CD4-positive, alpha-beta T cell (primary cell): ENCODE measurements at places on chromosomes 2 and 18. TPM values are rescaled to one million over a fixed set of nuclear protein-coding genes. Genes with fewer than 3 reads are reported as not detected.

DNA sequence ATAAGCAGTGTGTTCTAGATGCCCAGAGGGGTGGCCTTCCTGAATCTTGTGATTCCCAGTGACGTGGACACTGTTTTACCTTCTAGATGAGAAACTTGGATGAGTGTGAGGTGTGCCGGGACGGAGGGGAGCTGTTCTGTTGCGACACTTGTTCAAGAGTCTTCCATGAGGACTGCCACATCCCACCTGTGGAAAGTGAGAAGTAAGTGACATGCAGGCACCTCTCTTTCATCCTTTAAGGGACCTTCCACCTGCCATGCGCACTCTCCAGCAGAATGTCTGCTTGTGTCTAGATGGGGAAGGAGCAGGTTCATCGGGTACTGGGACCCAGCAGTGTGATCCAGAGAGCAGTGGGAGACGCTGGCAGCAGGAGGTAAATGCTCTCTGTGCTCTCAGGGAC is 16.0 kb upstream of the SP100 start:
- H3K4me3 ChIP-seq = no peak overlapping the region
- no peaks in the 10 kb centered on the region for H3K4me1 ChIP-seq
- no peaks in the 10 kb centered on the region for H3K27me3 ChIP-seq
- no peak for DNase-seq
- H3K27ac ChIP-seq = no peak overlapping the region

- H3K36me3 ChIP-seq = peaks cover 4% of the 10 kb centered on the region
- no peak for DNase-seq
- H3K4me1 ChIP-seq = peaks cover 6% of the 10 kb centered on the region
Measured at GRCh38 chr2:31987454-31988220, 23.2 kb downstream of the MEMO1 start.

DNA sequence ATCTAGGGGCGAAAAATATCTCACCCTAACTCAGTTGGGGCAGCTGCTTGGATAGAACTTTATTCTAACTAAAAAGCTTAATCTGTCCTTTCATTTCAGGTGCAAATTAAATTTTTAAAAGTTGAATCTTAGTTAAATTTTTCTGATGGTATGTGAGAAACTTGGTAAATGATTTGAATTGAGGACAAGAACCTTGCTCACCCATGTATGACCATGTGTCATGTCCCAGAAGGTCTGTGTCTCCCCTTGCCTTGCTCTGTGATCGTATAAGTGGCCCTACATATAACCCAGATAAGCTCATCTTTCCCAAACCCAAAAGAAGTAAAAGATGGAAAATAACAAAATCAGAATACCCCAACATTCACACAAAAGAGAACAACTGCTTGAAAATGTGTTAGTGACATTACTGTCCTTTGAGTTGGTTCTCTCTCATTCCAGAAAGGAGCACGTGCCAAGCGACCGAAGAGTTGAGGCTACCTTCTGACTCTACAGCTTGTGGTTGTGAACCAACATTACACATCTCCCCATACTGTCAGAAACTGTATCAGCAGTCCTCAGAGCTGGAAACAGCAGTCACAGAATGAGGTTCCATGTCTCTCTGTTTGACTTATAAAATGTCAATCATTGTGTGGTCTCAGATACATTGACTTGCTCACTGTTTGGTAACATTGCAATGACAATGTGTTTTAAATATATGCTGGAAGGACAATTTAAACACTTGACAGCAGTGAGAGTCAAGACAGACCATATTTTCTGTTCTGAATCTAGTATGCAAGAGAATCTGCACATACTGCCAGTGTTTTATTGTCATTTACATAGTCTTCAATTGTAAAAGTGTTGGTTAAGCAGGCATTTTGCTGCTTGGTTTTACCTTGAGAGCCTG is 46.3 kb upstream of the TANK start:
- DNase-seq = no peak
- H3K27ac ChIP-seq = no peak overlapping the region
- no peaks in the 10 kb centered on the region for H3K4me1 ChIP-seq
- no peaks in the 10 kb centered on the region for H3K27me3 ChIP-seq

DNA sequence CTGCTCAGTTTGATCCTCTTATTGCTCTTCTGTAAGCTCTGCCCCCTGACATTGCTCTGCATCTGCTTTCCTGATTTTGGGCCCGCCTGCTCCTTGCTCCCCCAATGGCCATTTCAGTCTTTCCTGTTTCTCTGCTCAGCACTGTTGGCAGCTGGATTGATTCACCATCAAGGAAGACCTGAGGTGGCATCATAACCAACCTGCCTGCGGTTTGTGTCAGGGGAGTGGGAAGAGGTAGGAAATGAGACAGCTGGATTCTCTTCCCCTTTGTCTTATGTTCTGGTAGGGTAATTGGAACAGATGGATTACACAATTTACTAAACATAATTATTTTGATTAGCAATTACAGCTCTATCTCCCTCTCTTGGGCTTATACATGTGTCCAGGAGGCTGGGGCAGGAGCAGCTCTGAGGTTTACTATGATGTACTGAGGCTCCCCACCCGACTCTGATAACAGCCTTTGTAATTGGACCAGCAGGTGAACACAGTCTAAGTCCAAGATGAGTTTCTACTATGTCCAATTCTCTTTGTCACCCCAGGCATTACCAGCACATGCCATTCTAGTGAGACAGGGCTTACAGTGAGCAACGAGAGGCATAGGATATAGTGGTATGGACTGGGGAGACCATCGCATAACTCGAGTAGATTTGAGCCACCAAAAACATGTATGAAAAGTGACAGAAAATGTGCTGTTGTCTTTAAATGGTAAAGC is 151.8 kb upstream of the MMADHC start:
- no peaks in the 10 kb centered on the region for H3K27me3 ChIP-seq
- no peaks in the 10 kb centered on the region for H3K36me3 ChIP-seq
- no peak overlapping the region for H3K4me3 ChIP-seq

GALR1 gene
- not detected for total RNA-seq

ALPP gene
- total RNA-seq = not detected

DNA sequence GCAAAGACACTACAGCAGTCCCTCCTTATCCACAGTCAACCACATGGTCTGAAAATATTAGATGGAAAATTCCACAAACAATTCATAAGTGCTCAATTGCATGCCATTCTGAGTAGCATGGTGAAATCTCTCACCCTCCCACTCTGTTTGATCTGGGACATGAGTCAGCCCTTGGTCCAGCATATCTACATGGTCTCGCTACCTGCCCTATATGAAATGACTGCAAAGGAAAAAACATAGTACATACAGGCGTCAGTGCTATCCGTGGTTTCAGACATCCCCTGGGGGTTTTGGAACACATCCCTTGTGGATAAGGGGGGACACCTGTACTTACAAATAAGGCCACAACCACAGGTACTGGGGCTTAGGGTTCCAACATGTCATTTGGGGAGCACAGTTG is 73.7 kb downstream of the CABLES1 start:
- DNase-seq = no peak
- H3K27ac ChIP-seq = no peak overlapping the region
- H3K27me3 ChIP-seq = no peaks in the 10 kb centered on the region
- no peak overlapping the region for H3K4me3 ChIP-seq
- peaks cover 2% of the 10 kb centered on the region for H3K4me1 ChIP-seq
- H3K36me3 ChIP-seq = no peaks in the 10 kb centered on the region

DNA sequence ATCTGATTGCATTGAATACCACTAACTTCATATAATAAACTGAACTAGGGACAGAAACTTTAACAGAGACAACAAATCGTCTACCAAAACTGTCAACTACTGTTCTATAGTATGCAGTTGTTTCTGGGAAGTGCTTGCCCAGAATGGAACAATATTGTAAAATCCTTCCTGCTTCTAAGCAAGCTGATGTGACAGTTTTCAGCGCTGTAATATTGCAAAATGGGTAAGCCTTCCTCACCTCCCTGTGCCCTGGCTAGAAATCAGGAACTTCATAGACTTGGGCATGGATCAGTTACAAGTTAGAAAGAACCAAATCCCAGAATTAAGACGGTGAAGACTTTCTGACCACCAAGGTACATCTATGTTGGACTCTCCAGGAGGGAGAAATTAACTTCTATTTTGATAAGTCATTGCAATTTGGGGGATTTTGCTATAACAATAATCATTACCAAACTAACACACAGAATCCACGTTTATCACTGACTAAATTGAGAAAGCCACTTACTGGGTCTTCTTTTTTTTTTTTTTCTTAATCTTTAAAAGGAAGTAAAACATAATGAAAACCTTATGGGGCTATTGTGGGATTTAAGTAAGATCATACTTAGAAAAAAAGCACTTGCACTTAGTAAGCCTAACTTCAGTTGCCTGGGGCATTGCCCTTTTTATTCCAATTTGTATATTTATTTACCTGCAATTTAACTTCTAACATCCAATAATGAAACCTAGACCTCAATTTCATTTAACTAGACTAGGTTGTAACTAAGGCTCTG is 261.5 kb downstream of the TRIB2 start:
- no peak overlapping the region for H3K27ac ChIP-seq
- DNase-seq = no peak
- no peaks in the 10 kb centered on the region for H3K36me3 ChIP-seq
- H3K4me3 ChIP-seq = no peak overlapping the region
- no peaks in the 10 kb centered on the region for H3K27me3 ChIP-seq

FEV gene
- total RNA-seq = not detected

TXNL4A gene
- 55.7 TPM for total RNA-seq

DNA sequence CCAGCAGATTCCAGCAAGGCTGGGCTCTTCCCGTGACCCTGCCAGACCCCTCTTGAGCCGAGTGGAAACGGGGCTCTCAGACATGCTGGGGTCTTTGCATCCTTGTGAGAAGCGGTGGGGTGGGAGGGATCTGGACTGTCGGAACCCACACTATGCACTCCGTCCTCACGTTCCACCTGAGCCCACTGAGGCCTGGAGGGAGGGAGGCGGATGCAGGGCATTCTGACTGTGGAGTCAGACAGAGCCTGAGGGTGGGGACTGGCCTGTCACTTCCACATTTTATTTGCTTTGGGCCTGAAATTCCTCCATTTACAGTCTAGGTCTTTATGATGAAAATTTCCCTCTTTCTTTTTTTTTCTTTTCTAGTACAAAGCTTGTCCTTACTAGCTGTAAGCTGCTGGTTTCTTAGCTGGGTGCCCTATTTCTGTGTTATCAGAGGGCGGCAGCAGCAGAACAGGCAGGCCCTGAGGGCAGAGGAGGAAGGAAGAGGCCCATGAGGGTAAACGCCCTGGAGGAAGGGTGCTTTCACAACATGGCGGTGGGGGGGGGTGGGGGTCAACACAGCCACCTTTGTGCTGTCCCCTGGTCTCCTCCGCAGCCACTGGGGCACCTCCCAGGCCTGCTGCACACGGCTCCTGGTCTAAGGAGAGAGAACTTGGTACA is 373.5 kb upstream of the MYT1L start:
- H3K27me3 ChIP-seq = no peaks in the 10 kb centered on the region
- H3K27ac ChIP-seq = no peak overlapping the region
- no peak for DNase-seq

SP140 gene
- 51.2 TPM for total RNA-seq

- no peak overlapping the region for H3K27ac ChIP-seq
- no peak for DNase-seq
- peaks cover 6% of the 10 kb centered on the region for H3K27me3 ChIP-seq
- H3K4me3 ChIP-seq = no peak overlapping the region
Measured at GRCh38 chr2:191748528-191749180, 70.7 kb downstream of the NABP1 start.

AMER3 gene
- not detected for total RNA-seq
